Small intestine (tissue), 16 donors: ENCODE measurements at places on chromosomes 13 and 19. TPM values are rescaled to one million over a fixed set of nuclear protein-coding genes. Genes with fewer than 3 reads are reported as not detected.

DNA sequence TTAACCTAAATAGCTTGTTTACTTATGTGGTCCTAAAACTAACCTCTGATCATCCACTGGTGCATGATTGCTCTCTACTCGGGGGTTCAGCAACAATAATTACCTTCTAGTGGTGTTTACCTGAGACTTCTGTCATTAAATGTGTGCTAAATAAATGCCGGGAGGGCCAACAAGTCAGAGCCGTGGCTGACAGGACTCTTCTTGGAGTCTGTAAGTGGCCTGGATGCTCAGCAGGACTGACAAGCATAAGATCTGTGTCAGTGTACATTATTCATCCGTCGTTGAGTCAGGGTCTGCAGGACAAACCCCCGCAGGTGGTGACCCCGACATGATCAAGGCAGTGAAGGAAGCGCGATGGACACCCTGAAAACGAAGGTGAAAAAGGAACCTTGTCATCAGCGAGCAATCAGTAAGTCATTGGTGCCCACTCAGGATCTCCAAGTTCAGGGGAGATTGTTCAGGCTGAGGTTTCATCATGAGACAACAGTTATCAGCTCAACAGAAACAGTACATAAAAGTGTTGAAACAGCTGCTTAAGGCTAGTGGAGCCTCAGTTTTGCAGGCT, 1466.9 kb downstream of the UQCRFS1 start:
- H3K36me3 ChIP-seq = peaks cover 4% of the 10 kb centered on the region
- no peak overlapping the region for H3K4me3 ChIP-seq
- no peaks in the 10 kb centered on the region for H3K4me1 ChIP-seq
- DNase-seq = no peak
- no peak overlapping the region for H3K27ac ChIP-seq

DNA sequence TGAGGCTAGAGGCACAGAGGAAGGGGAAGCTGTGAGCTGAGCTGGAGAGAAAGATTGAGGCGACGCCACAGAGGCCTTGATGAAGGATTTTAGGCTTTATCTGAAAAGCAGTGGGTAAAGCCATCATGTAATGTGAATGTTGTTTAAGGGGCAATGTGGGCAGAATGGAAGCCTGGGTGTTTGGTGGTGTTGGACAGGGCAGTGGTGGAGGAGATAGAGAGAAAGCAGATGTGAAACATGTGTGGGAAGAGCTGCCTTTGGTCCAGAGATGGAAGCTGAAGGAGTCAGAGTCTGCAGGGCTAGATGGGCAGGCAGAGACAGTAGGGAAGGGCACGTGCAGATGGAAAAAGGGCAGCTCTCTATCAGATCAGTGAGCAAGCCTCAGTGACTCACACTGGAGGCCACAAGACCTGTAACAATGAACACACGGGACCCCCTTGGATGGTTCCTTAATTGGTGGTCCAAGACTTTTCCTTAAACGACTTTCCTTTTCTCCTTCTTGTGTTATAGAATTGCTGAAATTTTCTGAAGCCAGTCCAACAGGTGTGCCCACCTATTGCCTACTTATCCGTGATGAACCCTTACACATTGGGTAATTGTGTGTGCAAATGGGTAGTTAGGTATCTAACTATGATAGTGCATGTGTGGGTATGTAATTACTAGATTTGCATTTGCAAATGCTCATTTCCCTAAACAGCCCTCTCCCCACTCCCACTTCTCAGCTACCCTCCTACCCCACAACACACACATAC, 21.7 kb downstream of the ZNF536 start:
- no peak for DNase-seq

DNA sequence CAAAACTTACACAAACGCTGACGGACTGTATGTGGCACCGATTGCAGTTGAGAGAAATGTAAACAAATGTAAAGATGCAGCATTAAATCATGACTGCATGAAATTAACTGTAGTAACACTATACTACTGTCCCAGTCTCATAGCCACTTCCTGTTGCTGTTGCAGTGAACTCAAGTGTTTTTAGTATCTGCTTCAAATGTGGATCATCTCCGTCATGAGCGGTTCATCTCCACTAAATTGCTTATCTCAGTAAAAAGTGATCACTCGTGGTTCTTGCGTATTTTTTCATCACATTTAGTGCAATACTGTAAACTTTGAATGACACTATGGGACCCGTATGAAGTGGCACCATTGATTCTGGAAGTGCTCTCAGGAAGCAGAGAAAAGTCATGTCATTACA, 60.3 kb upstream of the RNF113B start:
- H3K27ac ChIP-seq = no peak overlapping the region
- H3K4me1 ChIP-seq = no peaks in the 10 kb centered on the region
- H3K36me3 ChIP-seq = no peaks in the 10 kb centered on the region
- H3K4me3 ChIP-seq = no peak overlapping the region
- H3K27me3 ChIP-seq = no peaks in the 10 kb centered on the region

DNA sequence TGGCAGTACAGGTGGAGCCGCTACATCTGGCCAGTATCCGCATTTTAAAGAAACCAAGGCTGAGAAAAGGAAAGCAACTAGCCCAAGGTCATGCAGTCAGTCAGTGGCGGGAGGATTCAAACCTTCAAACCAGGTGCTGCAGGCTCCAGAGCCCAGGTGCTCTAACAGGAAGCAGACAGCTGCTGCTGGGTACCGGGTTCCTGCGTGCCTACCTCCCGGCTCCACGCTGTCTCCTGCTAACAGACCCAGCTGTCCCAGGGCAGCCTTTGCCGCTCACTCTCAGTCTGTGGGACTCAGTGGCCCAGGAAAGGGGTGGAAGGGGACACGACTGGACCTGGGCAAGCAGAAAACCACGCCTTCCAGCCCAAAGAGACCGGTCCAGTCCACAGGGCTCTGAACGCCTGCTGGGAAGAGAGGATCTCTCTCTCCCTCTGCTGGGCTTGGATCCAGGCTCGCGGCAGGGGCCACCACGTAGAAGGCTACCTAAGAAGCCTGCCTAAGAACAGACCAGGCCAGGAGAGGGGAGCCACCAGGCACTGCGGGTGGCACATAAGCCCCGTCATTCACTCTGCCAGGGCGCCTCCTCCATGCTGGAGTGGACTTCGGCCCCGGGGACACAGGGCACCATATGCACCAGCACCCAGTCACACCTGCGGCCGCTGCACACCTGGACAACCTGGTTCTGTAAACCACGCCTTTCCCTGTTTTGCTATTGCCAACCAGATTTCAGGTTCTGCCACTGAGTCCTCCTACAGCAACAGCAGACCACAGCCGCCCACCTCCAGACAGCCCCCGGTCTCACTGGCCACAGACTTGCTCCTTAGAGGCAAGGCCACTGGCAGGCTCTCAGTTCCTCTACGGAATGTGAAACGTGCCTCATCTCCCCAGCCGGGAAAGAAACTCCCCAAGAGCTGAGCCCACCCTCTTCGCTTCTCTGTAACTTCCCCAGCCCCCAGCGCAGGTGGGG, 4.6 kb downstream of the DAPK3 start:
- peak overlapping the region; percentile 76 for H3K27ac ChIP-seq
- peaks cover 82% of the 10 kb centered on the region for H3K36me3 ChIP-seq
- no peaks in the 10 kb centered on the region for H3K27me3 ChIP-seq
- peaks cover 43% of the 10 kb centered on the region for H3K4me1 ChIP-seq
- peak; percentile 82 for DNase-seq

DNA sequence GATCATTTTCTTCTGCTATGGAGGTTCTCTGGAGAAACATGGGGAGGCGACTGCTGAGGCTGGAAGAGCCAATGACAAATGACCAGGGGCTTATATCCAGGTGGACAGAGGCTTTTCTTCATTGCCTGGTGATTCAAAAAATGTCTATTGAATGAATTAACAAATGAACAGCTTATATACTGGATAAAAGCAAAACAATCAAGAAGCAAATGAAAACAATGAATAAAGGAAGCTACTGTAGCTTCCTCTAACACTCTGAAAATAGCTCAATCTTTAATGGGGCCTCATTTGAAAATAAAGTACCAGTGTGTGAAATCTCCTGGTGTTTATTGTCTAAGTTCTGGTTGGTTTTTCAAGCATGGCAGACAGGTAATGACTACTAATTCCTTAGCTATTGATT, 167.5 kb upstream of the TMTC4 start:
- H3K4me3 ChIP-seq = no peak overlapping the region
- no peaks in the 10 kb centered on the region for H3K36me3 ChIP-seq
- no peaks in the 10 kb centered on the region for H3K4me1 ChIP-seq
- DNase-seq = no peak

DNA sequence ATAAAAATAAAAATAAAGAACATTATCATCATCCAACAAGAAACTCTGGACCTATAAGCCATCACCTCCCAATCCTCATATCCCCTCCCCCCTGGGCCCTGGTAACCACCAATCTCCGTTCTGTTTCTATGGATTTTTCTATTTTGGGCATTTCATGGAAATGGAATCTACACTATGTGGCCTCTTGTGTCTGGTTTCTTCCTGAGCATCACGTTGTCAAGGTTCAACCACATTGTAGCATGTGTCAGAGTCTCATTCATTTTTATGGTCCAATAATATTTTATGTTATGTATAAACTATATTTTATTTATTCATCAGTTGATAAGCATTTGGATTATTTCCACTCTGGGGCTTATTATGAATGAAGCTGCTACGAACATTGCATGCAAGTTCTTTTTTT, 26.9 kb downstream of the SULT2B1 start:
- no peaks in the 10 kb centered on the region for H3K27me3 ChIP-seq
- DNase-seq = no peak
- H3K36me3 ChIP-seq = no peaks in the 10 kb centered on the region

DNA sequence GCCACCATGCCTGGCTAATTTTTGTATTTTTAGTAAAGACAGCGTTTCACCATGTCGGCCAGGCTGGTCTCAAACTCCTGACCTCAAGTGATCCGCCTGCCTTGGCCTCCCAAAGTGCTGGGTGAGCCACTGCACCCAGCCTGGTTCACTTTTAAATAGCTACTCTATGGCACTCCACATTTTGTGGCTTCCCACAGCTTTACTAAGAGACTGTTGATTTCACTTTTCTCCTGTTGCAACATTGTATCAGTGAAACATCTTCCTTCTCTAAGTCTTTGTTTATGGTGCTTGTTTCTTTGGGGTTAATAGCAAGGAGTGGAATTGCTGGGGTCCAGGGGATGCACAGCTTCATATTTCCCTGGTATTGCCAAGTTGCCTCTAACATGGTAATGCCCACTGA, 12.3 kb downstream of the TMEM38A start:
- H3K27me3 ChIP-seq = no peaks in the 10 kb centered on the region
- H3K36me3 ChIP-seq = no peaks in the 10 kb centered on the region
- DNase-seq = no peak
- no peak overlapping the region for H3K27ac ChIP-seq
- no peaks in the 10 kb centered on the region for H3K4me1 ChIP-seq

- H3K4me1 ChIP-seq = no peaks in the 10 kb centered on the region
- DNase-seq = no peak
- no peaks in the 10 kb centered on the region for H3K27me3 ChIP-seq
- no peak overlapping the region for H3K4me3 ChIP-seq
Observed at GRCh38 chr19:29687244-29687896, 22.1 kb downstream of the PLEKHF1 start.

DNA sequence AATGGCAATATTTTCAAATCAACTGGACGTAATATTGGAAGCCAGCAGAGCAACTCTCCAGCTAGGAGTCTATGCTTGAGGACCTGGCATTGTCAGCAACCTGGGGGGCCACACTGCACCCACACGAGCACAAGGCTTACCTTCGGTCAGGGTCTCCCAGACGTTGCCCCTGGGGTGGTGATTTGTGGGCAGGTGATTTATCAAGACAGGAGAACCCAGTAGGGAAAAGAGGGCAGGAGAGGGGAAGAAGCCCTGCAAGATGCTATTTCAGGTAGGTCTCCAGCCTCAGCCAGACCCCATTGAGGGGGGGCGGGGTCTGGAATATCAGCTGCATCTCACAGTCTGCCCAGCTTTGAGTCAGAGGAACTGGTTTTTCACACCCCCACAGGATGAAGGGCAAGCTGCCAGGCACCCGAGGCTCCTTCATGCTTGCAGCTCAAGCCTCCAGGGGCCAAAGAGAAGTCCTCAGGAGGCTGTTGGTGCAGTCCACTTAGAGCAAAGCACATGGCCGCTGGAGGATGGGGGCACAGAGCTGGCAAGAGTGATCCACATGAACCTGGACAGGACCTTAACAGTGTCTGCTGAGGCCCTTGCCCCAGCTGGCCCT, 80.9 kb upstream of the UQCRFS1 start:
- H3K27me3 ChIP-seq = no peaks in the 10 kb centered on the region
- no peaks in the 10 kb centered on the region for H3K36me3 ChIP-seq
- DNase-seq = no peak
- no peaks in the 10 kb centered on the region for H3K4me1 ChIP-seq
- H3K27ac ChIP-seq = no peak overlapping the region

DNA sequence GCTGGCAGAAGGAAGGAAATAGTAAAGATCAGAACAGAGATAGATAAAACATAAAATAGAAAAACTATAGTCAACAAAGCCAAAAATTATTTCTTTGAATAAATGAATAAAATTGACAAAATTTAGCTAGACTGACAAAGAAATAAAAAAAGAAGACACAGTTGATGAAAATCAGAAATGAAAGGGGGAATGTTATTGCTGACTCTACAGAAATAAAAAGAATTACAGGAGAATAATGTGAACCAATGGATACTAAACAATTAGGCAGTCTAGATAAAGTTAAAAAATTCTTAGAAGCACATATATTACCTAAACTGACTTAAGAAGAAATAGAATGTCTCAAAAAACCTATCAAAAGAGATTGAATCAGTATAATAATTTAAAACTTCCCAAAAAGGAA, 933.8 kb downstream of the PCDH9 start:
- DNase-seq = no peak
- no peaks in the 10 kb centered on the region for H3K36me3 ChIP-seq
- H3K27me3 ChIP-seq = no peaks in the 10 kb centered on the region
- no peak overlapping the region for H3K27ac ChIP-seq

GRCh38 chr19:49685845-49686332, 3.5 kb upstream of the ADM5 start:
- DNase-seq = no peak
- no peaks in the 10 kb centered on the region for H3K4me1 ChIP-seq

- no peaks in the 10 kb centered on the region for H3K4me1 ChIP-seq
- DNase-seq = no peak
- peaks cover 75% of the 10 kb centered on the region for H3K36me3 ChIP-seq
- no peak overlapping the region for H3K4me3 ChIP-seq
- H3K27ac ChIP-seq = no peak overlapping the region
- no peaks in the 10 kb centered on the region for H3K27me3 ChIP-seq
Observed at GRCh38 chr13:113319371-113319770, 22.3 kb downstream of the LAMP1 start.

Gene CRX
- polyA plus RNA-seq = 0.12 TPM

Gene PSPN
- 1.1 TPM for polyA plus RNA-seq

Gene CEACAM3
- 0.37 TPM for polyA plus RNA-seq

Gene PSG5
- polyA plus RNA-seq = not detected

Gene PRRG2
- polyA plus RNA-seq = 14.2 TPM

Gene ATP12A
- not detected for polyA plus RNA-seq

Gene KIR3DL2
- not detected for polyA plus RNA-seq
